ENCODE measurements at places on chromosomes 4 and X. TPM values are rescaled to one million over a fixed set of nuclear protein-coding genes. Genes with fewer than 3 reads are reported as not detected.

- H3K36me3 ChIP-seq, result no peaks in the 10 kb centered on the region
- DNase-seq, result no peak
- H3K27me3 ChIP-seq, result no peaks in the 10 kb centered on the region
- no peak overlapping the region for H3K4me3 ChIP-seq
- H3K27ac ChIP-seq, result no peak overlapping the region
- H3K4me1 ChIP-seq, result peaks cover 2% of the 10 kb centered on the region
These were observed 18.9 kb upstream of the SEPTIN11 start for GRCh38 chr4:76930685-76931084.

- H3K36me3 ChIP-seq, result peaks cover 68% of the 10 kb centered on the region
- no peak overlapping the region for H3K4me3 ChIP-seq
- no peaks in the 10 kb centered on the region for H3K27me3 ChIP-seq
- no peak for DNase-seq
- H3K4me1 ChIP-seq, result peaks cover 3% of the 10 kb centered on the region
These were observed 89.5 kb downstream of the EVC start for GRCh38 chr4:5800496-5800895.

DNA sequence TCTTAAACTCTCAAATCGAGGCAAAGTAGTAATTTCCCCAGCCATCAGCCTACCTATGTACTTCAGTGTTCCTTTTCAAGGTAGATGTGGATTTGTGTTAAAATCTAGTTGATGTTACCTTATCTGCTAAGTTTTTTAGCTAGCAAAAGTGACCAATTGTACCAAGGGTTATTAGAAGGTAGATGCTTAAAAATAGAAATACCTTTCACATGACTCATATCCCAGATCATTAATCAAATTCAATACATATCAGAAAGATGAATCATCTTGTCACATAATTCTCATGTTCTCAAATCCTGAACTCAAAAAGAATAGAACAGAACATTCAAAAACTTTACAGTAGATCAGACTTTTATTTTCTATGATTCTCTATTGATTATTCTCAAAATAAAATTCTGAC is 3.5 kb downstream of the ENAM start:
- no peaks in the 10 kb centered on the region for H3K36me3 ChIP-seq
- no peak overlapping the region for H3K4me3 ChIP-seq
- no peaks in the 10 kb centered on the region for H3K4me1 ChIP-seq
- no peaks in the 10 kb centered on the region for H3K27me3 ChIP-seq

DNA sequence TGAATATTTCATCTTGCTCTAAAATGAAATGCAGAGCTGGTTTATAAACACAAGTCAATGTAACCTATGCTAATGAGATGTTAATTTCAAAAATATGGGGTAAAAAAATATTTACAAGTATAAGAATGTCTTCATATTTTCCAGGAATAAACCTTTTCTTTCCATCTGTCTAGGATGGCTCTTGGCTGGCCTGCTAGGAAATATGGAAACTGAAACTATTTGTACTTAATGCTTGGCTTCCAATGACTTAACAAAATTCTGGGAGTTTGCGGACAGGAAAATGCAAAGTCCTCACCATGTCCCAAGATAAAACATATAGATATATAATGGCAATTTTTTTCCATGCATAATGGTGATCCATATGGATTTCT is 168.1 kb downstream of the SCFD2 start:
- H3K4me1 ChIP-seq, result no peaks in the 10 kb centered on the region
- H3K4me3 ChIP-seq, result no peak overlapping the region
- no peak overlapping the region for H3K27ac ChIP-seq
- H3K27me3 ChIP-seq, result no peaks in the 10 kb centered on the region
- no peak for DNase-seq

- no peak for DNase-seq
- no peaks in the 10 kb centered on the region for H3K36me3 ChIP-seq
These were observed 315.4 kb upstream of the GRIA3 start for GRCh38 chrX:122868631-122869030.

GRCh38 chrX:74925225-74926088 is at the start of gene NEXMIF:
NEXMIF (minus strand) TSS chrX:74925452.
- no peak within 1 kb of the TSS for H3K27ac ChIP-seq
- H3K4me3 ChIP-seq, result peak within 1 kb of the TSS; percentile 9
- no peaks in the 10 kb centered on the region for H3K4me1 ChIP-seq
- H3K27me3 ChIP-seq, result peaks cover 12% of the 10 kb centered on the region

GRCh38 chrX:123083924-123084323 is 100.2 kb upstream of the GRIA3 start:
- H3K27me3 ChIP-seq, result no peaks in the 10 kb centered on the region
- H3K27ac ChIP-seq, result no peak overlapping the region
- no peak for DNase-seq
- H3K4me1 ChIP-seq, result no peaks in the 10 kb centered on the region
- no peaks in the 10 kb centered on the region for H3K36me3 ChIP-seq
- H3K4me3 ChIP-seq, result no peak overlapping the region

DNA sequence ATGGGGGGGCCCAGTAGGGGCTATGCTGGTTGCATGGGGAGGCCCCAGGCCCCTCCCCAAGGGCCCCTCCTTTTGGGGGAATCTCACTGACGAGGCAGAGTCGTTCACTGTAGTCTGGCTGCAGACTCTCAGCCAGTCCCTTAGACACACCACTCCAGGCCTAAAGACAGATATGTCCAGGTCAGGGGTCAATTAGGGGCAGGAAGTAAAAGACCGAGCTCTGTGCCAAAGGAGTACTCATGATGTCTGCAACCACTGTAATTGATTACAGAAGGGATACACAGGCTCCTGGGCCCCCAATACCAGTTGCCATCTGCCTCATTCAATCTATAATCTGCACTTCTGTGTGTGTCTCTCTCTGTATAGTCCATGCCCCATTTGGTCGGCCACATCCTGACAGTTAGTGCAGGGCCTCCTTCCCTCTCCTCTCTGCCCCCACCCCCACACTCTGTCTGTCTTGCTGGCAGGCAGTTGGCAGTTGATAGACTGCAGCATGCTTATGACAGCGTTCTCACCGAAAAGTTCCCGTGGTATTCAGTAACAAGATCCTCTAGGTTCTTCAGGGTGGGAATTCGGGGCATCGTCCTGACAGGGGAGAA is 1.3 kb upstream of the CXorf65 start:
- no peak overlapping the region for H3K4me3 ChIP-seq
- no peak overlapping the region for H3K27ac ChIP-seq
- DNase-seq, result no peak
- no peaks in the 10 kb centered on the region for H3K36me3 ChIP-seq
- H3K4me1 ChIP-seq, result no peaks in the 10 kb centered on the region

TEX13D gene
- not detected for total RNA-seq

LRP2BP gene
- total RNA-seq, result 0.56 TPM

NOP14 gene
- 10.9 TPM for total RNA-seq

DOK7 gene
- not detected for total RNA-seq

GRIA2 gene
- not detected for total RNA-seq

PCDH19 gene
- total RNA-seq, result not detected

GPR34 gene
- not detected for total RNA-seq

HSD17B13 gene
- total RNA-seq, result under 0.01 TPM

HPGDS gene
- not detected for total RNA-seq

ZNF157 gene
- under 0.01 TPM for total RNA-seq

Data from IMR-90 (cell line).